ENCODE measurements at places on chromosomes 13 and 19.

DNA sequence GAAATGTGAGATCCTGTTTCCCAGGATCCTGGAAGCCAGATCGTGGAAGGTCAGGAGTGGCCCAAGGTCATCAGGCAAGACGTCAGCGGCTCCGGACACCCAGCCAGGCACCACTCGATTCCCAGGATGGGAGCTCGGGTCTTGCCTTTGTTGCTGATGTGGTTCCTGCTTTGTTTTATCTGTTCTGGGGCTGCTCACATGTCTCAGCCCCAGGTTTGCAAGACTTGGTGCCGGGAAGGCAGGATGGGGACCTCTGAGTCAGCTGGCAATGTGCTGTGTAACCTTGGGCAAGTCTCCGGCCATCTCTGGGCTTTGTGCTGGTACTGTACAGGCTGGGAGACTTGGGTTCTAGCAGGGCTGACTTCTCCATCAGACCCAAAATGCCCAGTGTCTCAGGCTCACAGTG, 1.4 kb upstream of the FCHO1 start:
- DNase-seq = no peak

GRCh38 chr13:106361621-106362020, 173.8 kb downstream of the EFNB2 start:
- DNase-seq = no peak

DNA sequence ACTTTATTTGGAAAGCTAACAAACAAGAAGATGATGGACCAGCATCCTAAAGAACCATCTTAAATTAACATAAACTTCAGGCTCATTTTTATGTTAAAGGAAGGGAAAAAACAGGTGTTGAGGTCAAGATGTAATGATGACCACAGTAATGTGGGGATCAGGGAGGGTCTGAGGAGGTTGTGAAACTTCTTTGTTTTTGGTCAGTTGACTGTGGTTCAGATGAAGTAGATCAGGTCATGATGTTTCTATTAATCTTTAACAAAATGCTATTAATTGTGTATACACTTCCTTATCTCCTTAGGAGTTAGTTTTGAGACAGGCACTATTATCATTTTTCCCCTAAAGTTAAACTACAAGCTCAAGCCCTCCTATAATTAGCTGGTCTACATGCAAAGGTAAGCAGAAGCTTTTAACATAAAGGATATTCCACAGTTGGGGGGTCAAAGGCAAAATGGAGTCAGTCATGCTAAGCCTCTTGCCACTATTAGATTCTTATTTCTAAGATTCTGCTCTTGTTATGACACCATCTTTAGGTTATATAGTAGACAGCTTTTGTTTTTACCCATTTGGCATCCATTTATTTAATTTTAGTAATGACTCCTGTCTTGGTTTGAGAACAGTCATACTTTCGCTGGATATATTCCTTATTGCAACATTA, 800.1 kb upstream of the PCDH9 start:
- DNase-seq = no peak

- DNase-seq = no peak
Measured at GRCh38 chr13:104015646-104016396, 949.6 kb upstream of the SLC10A2 start.

DNA sequence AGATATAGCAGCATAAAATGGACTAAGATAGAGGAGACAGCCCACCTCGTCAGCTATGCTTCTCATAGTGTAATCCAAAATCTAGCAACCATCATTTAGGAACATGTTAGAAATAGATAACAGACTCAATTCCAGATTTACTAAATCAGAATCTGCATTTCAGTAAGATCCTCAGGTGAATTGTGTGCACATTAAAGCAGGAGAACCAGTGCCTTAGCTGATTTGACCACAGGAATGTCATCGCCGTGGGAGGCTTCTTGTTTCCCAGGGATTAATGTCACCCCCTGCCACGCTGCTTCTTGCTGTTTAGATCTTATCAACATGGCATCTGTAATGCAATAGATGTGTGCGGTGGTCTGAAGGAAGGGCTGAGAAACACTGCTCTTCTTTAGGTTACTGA, 84.0 kb downstream of the GPC5 start:
- no peak for DNase-seq

DNA sequence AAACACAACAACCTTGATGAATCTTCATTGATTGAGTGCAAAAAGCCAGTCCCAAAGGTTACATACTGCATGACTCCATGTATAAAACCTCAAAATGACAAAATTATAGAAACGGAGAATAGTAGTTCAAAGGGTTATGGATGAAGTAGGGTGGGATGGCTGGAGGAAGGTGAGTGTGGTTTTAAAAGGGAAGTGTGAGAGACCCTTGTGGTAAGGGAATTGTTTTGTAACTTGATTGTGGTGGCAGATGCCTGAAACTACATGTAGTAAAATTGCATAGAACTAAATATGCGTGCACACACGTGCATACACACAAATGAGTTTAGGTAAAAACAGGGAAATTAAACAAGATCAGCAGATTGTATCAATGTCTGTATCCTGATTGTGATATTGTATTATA, 340.7 kb downstream of the MTUS2 start:
- DNase-seq = no peak

- no peak for DNase-seq
Measured at GRCh38 chr13:44801990-44802389, 187.3 kb downstream of the NUFIP1 start.

- no peak for DNase-seq
Measured at GRCh38 chr19:18173054-18173571, 500 bp upstream of the IFI30 start.

GRCh38 chr19:30064771-30065494, 122.9 kb downstream of the URI1 start:
- no peak for DNase-seq

DNA sequence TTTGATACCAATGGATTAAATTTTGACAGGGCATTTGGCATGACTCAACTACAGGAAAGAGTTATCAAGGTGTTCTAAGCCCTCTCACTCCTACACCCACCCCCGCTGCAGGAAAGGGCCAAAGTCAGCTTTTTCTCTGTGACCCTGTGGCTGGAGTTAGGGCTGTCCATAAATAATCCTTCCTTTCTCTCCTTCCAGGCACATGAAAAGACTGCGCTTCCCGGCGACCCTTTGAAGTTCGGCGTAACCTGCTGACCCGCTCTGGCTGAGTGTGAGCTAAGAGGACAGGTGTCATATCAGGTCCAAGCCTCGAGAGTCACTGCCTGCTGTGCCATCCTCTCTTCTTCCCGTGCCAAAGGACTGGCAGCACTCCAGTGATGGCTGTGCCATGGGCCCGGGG, 25.6 kb downstream of the ZNF114 start:
- DNase-seq = no peak

GRCh38 chr13:84823528-84823927, 941.3 kb upstream of the SLITRK1 start:
- DNase-seq = no peak

DNA sequence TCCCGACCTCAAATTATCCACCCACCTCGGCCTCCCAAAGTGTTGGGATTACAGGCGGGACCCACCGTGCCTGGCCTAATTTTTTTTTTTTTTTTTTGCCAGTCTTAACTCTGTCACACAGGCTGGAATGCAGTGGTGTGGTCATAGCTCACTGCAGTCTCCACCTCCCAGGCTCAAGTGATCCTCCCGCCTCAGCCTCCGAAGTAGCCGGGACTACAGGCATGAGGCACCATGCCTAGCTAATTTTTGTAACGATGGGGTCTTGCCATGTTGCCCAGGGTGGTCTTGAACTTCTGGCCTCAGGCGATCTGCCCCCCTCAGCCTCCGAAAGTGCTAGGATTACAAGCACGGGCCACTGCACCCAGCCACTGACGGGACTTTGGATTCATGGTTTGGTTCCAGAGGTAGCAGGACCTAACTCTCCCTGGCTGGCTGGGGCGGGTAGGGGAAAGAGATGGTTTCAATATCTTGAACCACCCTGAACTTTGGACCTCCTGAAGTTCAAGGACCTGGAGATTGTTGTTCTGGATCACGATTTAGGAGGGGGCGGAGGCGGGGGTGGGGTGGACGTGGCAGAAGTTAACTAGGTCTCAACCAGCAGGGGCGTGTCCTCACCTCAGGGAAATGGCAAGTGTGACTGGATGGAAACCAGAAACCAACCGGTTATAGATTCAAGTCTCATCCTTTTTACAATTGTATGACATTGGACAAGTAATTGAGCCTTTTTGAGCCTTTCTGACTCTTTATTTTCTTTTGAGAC, 40.8 kb downstream of the IER2 start:
- no peak for DNase-seq

GRCh38 chr13:32535115-32535514, 3.5 kb downstream of the N4BP2L2 start:
- no peak for DNase-seq

- DNase-seq = no peak
Measured at GRCh38 chr19:2802826-2803225, 16.8 kb upstream of the ZNF554 start.

GRCh38 chr13:94864474-94864873, 152.1 kb upstream of the SOX21 start:
- no peak for DNase-seq

GRCh38 chr19:43818500-43818899, 8.6 kb upstream of the ZNF283 start:
- no peak for DNase-seq

DNA sequence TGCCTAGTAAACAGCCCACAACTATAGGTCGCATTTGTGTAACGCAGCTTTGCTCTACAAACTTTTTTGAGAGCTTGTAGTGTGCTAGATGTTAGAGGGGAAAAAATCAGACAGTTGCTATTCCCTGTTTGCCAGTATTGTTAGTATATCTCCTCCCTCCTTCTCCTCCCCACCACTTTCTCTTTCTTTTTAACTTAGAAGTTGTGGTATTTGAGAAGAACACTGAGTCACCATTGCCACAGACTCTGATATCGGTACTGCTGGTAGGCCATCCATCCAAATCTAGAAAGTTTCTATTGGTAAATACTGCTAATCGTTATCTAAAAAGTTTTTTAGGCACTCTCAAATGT, 666 bp downstream of the POMP start:
- DNase-seq = peak; percentile 15

DNA sequence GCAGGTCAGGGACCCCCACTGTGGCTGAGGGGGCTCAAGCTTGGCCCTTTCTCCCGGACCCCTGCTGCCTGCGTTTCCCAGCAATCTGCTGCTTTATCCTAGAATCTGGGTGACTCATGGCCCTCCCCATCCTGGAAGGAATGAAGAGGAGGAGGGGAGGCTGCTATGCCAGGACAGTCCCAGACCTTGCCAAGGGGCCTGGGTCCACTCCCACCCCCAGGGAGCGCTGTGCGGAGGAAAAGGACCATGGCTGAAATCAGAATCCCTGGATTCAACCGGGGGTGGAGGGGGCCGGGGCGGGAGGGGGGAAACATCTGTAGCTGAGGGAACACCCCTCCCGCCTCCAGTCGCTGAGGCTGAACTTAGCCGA, 20.5 kb downstream of the ZNF114 start:
- DNase-seq = no peak

DNA sequence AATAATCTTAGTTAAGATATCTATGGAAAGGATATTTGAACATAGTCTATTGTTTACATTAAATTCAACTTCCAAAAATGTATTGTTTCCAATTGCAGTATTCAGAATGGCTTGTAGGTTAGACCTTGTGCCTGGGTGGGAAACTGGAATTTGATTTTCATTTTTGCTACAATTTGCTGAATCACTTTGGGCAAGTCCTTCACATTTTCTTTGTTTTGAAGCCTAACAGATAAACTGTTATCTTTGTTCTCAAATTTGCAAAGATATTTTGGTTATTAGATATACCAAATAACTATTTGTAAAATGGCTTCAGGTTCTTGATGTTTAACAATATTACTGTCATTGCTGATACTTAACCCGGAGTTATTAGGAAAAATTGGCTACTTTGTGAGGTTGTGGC, 82.6 kb downstream of the WDFY2 start:
- no peak for DNase-seq

DNA sequence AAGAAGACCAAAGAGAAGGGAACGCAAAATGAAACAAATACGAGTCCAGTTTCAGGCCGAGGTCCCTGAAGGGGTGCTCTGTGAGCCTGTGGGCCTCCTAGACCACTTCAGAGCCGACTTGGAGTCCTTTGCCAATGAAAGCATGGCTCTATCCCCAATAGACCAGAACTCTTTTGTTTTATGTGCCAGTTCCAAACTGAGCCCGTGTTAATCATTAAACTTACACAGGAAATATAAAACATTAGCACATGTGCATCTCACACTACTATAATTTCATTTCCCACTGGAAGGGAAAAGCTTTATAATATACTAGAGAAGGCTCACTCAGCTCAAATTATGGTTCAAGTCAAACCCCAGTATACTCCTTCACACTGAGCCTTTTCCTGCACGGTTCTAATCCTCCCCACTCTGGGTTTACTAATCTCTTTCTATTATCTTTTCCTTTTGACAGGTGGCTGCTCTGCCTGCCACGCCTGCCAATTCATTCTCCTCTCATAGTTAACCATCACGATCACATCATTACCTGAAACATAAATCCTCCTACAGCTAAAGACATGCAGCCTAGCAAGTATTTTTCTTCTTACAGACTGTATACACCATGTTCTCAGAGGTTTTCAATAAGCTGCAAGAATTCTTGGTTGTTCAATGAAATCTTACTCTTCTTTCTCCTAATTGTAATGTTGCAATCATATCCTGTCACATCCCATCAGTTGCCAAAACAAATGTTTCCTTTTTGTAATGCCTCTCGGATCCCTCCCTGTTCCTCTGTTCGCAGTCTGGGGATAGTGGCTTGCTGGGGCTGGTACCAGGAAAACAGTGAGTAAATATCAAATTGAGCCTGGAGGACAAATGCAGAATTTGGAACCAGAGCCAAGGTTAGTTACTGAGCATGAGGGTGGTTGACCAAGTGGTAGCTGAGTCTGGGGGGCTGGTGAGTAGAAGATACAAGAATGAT, 18.8 kb upstream of the WASF3 start:
- DNase-seq = no peak

GRCh38 chr19:49151267-49152118, 3.7 kb downstream of the HRC start:
- DNase-seq = no peak

DNA sequence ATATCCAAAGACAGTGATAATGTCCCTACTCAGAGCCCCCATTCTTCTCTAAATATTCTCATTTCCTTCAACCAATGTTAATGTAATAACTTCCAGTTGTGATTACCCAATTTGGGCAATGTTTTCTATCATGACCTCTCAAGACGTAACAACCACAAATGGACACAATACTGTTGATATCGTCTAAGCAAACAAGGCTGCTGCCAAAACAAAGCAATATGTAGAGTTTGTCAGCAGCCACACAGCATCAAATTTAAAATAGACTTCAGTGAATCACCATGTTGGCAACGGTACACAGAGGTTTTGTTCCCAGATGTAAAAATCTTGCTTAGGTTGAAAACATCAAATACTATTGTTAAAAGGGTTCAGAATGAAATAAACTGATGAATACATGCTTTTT, 205.1 kb downstream of the DACH1 start:
- DNase-seq = no peak

DNA sequence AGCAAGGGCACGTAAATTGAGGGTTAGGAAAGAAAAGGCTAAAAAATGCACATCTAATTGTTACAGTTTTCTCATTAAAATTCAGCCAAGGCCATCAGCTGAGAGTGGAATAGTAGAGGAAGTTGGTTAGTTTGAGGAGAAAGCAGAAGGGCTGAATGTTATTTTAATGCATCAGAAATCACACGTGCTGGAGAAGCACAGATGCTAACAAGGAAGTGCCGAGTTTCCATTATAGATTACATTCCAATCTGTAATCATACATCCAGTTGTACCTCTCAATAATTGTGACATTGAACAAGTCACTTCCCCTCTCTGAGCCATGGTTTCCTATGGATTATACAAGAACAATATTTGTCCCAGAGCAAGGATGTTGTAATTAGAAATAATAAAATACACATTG, 25.1 kb downstream of the FPR3 start:
- no peak for DNase-seq
